ENCODE measurements at places on chromosomes 6 and 20.

- DNase-seq = no peak
Observed at GRCh38 chr6:127635091-127635490, 58.1 kb downstream of the C6orf58 start.

DNA sequence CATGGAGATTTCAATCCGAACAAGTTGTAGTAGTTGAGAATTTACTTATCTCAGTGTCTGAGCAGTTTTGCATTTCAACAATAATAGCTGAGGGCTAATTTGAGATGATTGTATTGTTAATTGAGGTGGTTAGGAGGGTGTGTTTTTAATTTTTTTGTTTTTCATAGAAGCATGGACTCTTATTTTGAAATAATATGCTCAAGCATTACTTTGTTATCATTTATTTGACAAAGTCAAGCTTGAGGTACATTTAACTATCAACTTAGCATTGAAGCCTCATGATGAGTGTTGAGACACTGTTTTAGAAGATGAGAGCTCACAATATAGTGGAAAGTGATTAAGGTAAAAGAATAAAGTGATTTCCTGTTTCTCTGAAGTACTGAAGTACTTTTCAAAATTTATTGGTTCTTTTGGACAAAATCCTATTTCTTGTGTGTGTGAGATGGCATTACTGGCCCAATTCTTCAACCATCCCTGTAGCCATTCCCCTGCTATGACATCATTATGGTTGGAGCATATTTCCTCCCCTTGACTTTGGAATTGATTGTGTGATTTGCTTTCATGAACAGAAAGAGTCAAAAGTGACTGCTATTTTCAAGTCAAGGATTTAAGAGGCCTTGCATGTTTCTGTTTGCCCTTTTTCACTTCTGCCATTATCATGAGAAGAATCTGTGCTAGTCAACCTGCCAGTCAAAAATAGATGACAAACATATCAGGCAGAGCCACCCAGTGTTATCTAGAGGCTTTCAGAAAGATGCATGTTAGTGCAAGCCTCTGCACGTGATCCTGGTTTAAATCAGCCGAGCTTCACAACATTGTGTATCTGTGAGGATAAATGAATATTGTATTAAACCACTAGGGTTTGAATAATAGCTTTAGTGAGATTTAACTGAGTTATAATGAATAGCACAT is 1112.3 kb upstream of the CITED2 start:
- DNase-seq = no peak

DNA sequence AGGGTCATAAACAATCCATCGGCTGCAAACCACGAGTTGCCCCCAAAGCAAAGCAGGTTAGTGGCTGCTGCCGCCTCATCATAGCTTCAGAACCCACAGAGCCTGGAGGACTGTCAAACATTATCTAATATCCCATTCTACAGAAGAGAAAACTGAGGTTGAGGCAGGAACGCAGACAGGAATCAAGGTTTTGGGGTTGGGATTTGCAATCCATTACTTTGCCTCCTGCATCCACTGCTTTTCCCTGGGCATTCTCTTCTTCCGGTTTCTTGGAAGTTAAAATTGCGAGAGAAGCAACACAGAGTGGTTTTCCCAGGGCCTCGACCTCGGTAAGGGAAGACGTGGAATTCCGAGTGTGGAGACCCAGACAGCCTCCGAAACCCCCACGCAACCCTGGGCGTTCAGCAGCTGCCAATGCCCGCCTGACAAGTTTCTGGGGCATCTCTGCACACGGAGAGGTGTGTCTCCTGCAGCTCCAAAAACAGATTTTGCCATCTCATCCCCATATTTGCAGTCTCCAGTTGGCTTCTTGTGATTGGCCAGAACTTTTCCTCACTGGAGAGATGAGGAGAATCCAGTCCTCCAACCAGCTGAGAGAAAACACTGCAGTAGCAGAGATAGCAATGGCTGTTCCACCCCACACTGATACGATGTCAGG is 45.5 kb upstream of the SNAP25 start:
- no peak for DNase-seq

DNA sequence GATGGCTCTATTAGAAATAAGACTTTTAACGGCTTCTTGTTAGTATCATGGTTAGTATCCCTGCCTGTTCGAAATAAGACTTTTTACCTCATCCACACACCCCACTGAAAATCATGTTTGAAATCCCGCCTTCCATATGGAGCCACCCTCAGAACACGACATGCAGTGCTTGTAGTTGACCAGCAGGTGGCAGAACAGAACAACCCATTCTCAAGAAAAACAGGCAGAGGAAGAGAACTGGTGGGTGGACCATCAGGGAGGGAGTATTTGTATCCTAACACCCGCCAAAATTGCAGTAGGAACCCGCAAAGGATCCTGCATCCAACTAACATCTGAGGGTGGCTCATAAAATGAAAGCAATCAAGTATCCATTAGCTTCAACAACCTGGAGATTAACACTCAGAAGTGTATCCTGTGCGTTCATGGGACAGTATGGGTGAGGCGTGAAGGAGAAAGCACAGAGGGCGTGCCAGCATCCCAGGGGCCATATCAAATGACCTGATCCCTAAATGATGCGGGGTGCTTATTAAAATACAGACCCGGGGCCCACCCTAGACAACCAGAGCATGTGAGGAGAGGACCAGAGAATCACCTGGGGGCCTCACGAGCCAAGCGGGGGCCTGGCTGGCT is 89.6 kb upstream of the NHSL1 start:
- DNase-seq = peak; percentile 63

GRCh38 chr6:30100585-30101443 is 12.1 kb downstream of the TRIM31 start:
- DNase-seq = peak; percentile 86

Data from LoVo (cell line).